ENCODE measurements at places on chromosomes 16 and 17.

- DNase-seq, result no peak
Measured at GRCh38 chr17:80631142-80632045, 86.8 kb downstream of the RPTOR start.

GRCh38 chr17:60769327-60769726, 91.7 kb downstream of the BCAS3 start:
- DNase-seq, result no peak

DNA sequence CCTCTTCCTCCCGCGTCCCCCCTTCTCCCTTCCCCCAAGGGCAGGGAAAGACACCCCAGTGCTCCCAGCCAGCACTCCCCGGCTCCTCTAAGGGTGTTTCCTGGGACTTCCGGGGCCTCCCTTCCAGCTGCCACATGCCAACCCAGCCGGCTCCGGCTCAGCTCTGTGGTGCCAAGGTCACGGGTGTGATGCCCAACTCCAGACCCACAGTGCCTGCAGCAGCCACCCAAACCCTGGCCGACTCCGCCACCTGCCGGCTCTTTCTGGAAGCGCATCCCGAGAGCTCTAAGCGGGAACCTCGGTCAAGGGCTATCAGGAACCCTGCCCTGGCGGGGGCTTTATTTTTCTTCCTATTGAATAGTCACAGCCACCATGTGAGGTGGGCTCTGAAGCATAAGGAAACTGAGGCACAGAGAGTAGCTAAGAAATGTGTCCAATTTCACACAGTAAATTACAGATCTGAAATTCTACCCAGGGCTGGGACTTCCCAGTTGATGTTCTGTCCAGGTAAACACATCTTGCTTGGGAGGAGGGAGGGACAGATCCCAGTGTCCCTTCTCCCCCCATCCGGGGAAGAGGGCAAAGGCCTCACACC, 3.3 kb upstream of the PPP1R1B start:
- DNase-seq, result no peak

DNA sequence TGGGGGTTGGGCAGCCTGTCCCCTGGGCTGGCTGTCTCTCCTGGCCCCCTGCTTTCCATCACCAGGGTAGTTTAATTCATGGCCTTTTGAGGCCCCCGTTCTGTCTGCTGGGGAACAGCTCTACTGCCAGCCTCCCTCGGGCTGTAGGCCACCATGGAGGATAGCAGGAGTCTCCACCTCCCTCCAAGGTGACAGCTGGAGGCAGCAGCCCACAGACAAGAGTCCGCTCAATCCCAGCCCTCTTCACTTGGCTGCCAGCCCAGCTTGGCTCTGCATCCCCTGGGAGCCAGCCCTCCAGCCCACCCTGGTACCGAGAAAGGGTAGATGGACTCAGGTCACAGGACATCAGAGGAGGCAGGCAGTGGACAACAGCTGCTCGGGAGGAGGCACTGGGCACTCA, 194.6 kb upstream of the SDK2 start:
- no peak for DNase-seq

DNA sequence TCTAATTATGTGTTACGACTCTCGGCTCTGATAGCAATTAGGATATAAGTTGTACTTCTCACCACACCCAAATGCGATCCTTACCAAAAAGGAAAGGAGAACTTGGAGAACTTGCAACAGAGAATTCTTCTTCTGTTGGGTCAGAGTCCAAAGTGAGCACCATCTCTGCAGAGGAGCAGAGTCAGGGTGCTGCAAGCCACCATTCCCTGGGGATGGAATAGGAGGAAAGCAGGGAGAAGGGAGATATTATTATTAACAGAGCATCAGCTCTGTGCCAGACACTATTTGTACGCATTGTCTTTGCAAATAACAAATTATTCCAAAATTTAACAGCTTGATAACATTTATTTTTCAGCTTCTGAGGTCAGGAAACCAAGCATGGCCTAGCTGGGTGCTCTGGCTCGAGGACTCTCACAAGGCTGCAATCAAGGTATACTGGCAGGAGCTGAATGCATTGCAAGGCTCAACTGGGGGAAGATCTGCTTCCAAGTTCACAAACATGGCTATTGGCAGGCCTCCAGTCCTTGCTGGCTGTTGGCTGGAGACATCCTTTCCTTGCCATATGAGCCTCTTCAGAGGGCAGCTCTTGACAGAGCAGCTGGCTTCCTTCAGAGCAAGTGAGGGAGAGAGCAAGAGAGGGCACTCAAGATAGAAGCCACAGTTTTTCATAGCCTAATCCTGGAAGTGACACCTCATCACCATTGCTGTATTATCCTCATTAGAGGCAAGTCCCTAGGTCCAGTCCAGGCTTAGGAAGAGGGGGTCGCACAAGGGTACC, 296.2 kb upstream of the CDH5 start:
- DNase-seq, result no peak

- no peak for DNase-seq
Measured at GRCh38 chr16:1127101-1127500, 25.8 kb upstream of the CACNA1H start.

GRCh38 chr17:43907998-43908721, 824 bp upstream of the MPP2 start:
- no peak for DNase-seq

Measured in kidney epithelial cell (primary cell).